ENCODE measurements at places on chromosomes 5 and 9.

GRCh38 chr5:91119217-91119616, 263.9 kb downstream of the ARRDC3 start:
- no peak for DNase-seq

- DNase-seq: no peak
Measured at GRCh38 chr5:155263381-155263780, 249.8 kb downstream of the KIF4B start.

- DNase-seq: no peak
Measured at GRCh38 chr5:149804478-149805450, 74.7 kb downstream of the PPARGC1B start.

- no peak for DNase-seq
Measured at GRCh38 chr9:111051400-111051799, 13.1 kb upstream of the LPAR1 start.

DNA sequence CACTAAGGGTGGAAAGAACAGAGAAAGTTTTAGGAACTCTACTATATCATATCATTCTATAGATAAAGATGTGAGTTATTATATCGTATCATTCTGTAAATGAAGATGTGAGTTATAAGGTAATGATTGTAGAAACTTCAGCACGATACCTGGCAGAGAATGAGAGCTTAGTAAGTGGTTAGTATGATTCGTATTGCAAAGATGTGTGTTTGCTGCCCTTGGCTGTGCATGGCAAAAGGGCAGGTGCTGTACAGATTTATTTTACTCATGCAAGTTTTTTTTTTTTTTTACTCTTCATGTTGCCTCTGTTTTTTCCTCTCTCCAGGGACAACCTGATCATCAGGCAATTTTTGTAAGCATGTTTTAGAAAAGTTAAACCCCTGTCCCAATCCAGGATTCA, 83.3 kb downstream of the EGFLAM start:
- DNase-seq: no peak

GRCh38 chr5:172762214-172763119, 8.5 kb downstream of the DUSP1 start:
- DNase-seq: no peak

- peak; percentile 27 for DNase-seq
Measured at GRCh38 chr5:65926276-65926783, at the start of gene ERBIN. ERBIN (plus strand) TSS chr5:65926575; CDS start chr5:65992719, 66,144 bp downstream.

DNA sequence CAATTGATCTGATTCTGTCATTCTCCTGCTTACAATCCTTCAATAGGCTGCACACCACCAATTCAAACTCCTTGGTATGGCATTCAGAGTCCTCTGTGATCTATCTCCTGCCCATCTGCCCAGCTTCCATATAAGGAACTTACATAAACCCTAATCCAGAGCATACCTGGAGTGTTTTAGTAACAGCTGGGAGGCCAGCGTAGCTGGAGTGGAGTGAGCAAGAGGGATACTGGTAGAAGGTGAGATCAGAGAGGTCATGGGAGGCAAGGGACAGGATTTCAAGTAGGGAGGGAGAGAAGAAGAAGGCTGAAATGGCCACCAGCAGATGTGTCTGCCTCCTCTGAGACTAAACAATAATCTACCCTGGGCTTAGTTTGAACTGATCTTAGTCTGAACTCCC, 288.5 kb downstream of the MEF2C start:
- DNase-seq: no peak
